AG09319 (cell line): ENCODE measurements at places on chromosomes 3 and 15.

GRCh38 chr3:34844323-34844620, 795.1 kb upstream of the ARPP21 start:
- no peak for DNase-seq

DNA sequence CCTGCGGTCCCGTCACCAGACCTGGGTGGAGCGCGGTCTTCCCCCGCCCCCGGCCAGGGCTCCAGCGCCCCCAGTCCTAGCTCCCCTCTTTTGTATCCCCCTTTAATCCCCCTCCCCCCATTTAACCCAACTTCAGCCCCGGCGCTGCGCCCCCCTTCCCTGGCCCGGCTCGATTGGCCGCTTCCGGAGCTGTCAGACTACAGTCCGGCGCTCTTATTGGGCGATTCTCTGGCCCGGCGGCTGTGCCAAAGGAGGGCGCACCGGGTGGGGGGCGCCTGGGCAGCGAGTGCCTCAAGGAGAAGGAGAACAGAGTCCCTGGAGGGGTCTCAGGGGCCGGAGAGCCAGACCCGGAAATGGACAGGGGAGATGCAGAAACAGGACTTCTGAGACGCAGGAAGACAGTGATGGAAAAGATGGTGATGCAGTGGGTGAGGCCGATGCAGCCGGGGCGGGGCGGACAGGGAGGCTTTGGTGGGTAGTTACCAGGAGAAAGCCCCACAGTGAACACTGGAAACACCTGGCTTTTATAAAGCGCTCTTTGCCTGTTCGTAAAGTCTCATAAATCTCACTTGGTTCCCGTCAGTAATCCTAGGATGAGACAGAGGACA, 1.2 kb upstream of the ADCY5 start:
- DNase-seq, result no peak

DNA sequence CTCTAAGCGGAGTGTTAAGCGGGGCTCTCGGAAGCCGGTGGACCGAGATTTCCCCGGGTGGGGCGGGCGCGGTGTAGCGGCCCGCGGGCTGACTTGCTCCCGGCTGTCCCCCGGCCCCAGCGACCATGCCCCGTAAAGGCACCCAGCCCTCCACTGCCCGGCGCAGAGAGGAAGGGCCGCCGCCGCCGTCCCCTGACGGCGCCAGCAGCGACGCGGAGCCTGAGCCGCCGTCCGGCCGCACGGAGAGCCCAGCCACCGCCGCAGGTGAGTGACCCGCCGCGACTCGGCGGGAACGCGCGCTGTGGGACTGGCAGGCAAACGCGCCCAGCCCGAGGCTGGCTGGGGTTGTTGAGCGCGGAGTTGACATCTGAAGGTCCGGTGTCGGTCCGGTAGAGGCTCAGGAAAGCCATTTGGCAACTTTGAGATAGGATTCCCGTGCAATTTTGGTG, 1.3 kb downstream of the SMC4 start:
- DNase-seq, result no peak

DNA sequence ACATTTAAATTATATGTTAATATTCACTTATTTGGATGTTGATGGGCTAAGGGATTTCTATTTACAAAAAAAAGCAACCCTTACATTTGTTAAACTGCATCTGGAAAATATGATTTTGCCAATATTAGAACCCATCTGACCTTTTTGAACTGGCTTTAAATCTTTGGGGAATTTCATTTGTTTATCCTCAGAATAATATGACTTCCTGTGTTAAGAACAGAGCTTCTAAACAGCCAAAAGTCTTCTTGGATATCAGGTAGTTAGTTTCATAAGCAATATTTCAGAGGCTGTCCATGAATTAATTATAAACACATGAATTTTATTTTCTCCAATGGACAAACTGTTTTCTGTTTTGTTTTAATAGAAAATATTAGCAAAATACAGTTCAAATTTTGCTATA, 301.9 kb upstream of the AGTR1 start:
- no peak for DNase-seq

- no peak for DNase-seq
Measured at GRCh38 chr3:136950623-136951022, 7.2 kb upstream of the IL20RB start.
